ENCODE measurements at places on chromosomes 6 and 20.
A peak's percentile ranks its signal among the peaks of the same experiment; 100 is the strongest.

- no peak for DNase-seq
Measured at GRCh38 chr20:21571841-21572690, 58.2 kb upstream of the NKX2-2 start.

DNA sequence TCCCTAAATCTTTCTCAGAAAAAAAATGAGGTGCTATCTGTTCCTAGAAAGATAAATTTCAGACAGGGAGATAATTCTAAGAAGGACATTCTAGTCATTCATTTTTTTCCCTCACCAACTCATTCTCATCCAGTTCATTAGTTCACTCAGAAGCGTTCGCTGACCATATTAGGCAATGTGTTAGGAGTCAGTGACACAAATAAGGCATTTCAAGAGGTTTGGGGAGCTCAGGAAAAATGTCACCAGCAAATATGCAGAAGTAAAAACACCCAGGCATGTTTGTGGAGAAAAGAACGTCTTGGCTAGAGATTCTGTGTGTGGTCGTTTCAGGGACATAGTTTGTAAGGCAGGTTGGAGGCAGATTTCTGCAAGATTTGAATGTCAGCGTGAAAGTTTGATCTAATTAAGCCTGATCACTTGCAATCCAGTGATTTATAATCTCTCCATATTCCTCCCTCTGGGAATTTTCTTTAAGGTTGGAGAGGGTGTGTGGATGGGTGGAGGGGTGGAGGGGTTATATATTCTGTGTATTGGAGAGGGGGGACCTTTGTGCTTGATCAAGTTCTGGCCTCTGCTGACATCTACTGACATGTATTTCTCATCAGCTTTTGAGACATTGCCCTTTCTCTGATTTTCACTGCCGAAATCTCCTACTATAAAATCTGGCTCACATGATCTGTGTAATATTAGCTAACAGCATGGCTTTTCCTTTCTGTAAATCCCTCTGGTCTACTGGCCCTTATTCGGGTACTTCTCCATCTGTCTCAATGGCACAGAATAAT lies 3.6 kb downstream of the MYCT1 start:
- DNase-seq: peak; percentile 56

GRCh38 chr20:16501301-16501700 lies 71.9 kb downstream of the KIF16B start:
- peak; percentile 89 for DNase-seq

DNA sequence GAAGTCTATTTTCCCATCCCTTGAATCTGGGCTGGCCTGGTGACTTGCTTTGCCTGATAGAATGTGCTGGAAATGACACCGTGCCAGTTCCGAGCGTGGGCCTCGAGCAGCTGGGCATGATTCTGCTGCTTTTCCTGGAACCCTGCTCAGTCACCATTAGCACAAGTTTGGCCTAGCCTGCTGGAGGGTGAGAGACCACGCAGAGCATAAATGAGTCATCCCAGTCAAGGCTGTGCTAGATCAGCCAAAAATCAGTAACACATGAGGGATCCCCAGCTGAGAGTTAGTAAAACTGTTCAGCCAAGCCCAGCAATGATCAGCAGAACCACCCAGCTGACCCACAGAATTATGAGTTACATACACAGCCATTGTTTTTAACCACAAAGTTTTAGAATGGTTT lies 74.8 kb upstream of the TOP1 start:
- DNase-seq: peak; percentile 45

DNA sequence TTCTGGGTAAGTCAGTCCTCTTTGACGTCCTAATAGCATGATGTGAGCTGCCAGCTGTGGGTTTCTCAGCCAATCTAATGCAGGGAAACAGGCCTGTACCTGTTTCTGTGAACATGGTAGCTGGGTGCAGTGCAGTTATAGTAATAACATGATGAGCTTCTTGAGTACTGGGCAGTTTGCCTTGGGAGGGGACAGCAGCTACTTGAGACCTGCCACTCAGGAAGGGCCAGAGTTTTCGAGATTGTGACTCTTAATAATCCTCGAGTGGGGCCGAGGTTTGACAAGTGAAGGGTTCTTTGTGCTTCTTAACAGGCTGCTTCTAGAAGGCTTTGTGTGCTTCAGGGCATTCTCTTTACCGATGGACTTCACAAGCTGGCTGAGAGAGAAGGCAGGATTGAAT lies 180.1 kb downstream of the JARID2 start:
- DNase-seq: no peak

- no peak for DNase-seq
Measured at GRCh38 chr20:18808712-18809111, 4.9 kb upstream of the SCP2D1 start.

- no peak for DNase-seq
Measured at GRCh38 chr20:4797275-4797674, 75.6 kb downstream of the PRND start.

DNA sequence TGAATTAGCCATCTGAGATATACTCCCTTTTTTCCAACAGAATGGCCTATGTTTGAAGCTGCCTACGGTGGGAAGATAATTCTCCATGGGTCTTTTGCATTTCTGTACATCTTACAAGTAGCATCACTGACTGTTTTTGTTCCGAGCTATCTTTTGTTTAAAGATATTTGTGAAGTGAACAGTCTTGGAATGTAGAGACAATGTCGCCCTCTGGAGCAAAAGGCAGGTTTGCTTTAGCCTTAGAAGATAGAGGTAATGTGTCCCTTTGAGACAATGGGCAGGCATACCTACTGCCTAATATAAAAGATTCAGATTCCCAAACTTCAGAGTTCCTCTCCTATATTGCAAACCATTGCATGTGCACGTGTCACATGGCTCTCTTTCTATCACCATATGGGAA lies 347.8 kb upstream of the CNR1 start:
- no peak for DNase-seq

- no peak for DNase-seq
Measured at GRCh38 chr20:3699037-3699436, 13.4 kb downstream of the SIGLEC1 start.

DNA sequence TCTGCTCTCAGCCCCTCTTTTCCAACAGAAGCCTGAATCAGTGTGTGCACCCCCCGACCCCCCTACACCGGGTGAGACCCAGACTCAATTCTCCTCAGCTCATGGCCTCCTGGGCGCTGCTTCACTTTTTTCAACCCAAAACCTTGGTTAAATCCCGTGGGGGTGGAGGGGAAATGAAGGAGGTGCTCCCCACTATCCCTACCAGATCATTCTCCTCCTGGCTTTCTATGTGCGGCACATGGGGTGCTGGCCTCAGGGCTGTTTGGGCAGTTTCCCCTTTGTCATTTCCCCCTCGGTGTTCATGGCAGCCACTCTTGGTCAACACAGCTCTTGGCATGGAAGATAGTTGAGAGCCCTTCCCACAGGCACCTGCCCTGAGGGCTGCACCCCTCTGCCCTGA lies 4.6 kb downstream of the CST4 start:
- DNase-seq: no peak

DNA sequence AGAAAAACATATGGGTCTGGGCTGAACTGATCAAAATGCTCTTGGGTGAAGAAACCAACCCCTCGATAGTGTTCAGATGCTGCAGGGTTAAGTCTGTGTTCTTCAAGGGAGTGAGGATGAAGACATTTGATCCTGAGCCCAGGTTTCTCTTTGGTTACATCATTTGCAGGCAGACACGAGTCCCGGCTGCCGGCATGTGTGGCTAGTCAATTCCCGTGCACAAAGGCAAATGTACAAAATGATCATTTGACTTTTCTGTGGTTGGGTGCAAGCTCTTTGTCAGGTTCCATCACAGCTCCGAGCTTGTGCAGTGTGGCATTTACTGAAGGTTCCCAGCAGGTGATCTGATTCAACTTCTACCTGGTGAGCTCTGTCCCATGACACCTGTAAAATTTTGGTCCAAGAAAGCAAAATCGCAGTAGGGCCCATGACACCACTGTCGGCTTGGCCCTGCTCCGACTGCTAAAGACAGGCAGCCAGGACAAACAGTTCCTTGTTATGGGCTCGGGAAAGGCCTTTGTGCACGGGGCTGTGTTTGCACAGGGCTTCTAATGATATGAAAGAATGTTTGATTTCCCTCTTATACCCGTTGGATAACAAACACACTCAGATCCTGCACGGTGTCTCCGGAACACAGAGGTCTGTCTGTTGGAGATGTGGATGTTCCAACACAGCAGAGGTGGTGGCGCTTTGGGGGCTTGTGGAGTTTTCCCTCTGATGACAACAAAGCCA lies 46.9 kb downstream of the GJA10 start:
- DNase-seq: peak; percentile 69

DNA sequence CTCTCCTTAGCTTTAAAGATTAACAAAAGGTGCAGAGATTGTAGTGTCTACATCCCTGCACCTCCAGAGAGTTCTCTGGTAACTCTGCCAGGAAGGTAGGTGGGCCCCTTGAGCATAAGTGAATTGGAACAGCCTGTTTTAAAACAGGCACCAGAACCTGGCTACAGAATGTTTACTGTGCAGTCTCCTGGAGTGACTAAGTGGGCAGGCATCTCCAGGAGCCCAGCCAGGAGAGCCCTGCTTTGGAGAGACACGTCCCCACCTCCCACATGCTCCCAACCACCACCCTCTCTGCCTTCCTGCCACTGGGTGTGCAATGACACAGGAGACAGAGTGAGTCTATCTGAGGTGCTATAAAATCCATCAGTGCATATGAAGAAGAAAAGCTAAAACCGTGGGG lies 110.3 kb upstream of the EYA4 start:
- DNase-seq: peak; percentile 55

DNA sequence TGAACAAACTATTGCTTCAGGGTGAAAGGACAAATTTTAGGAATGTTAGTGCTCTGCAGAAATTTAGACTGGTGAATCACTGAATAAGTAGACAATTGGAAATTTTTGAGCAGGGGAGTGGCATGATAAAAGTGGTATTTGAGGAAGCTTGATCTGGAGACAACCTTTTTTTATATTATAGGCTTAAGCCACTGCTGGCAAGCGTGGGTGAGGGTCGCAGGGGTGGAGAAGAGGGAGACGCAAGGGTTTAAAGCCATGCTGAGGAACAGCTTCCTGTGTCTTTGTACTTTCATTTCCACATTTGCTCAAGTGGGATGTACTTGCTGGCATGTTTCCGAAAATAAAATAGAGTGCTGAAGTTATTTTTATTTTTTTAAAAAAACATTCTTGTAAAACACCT lies 23.7 kb downstream of the NCOA7 start:
- DNase-seq: no peak

DNA sequence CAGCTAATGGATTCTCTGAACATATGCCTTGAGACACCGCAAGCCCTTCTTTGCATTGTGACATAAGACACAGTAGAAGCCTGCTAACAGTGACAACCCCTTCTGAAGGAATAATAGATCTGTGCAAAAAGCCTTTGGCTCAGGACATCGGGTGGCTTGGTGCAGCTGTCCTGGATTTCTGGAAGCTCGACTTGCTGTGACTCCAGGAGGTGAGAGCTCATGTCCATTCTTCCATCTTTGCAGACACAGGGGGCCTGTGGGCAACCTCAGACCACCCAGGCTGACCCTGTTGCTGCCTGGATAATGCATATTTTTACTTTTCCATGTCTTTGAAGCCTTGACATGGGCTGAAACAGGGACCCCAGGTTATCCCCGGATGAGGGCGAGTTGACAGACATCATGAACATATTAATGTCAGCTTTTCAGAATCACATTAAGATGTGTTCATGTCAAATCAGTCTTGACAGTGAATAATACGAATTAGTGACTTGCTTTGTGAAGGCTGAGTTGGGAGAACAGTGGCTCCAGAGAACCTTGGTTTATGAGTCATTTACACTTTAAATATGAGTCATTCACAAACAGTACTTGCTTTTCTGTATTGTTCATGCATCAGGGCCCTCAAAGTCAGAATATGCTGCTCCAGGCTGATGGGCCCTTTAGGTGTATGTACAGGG lies 66.8 kb upstream of the IYD start:
- DNase-seq: peak; percentile 74

GRCh38 chr6:139378882-139379341 lies 4.5 kb upstream of the CITED2 start:
- peak; percentile 31 for DNase-seq

All from fibroblast of upper back skin (primary cell).